ENCODE measurements at places on chromosomes 1 and 21.

GRCh38 chr21:34830386-34831170 is 161.8 kb downstream of the CLIC6 start:
- no peak for DNase-seq

- DNase-seq, result no peak
Measured at GRCh38 chr1:98468111-98468717, 193.3 kb upstream of the SNX7 start.

DNA sequence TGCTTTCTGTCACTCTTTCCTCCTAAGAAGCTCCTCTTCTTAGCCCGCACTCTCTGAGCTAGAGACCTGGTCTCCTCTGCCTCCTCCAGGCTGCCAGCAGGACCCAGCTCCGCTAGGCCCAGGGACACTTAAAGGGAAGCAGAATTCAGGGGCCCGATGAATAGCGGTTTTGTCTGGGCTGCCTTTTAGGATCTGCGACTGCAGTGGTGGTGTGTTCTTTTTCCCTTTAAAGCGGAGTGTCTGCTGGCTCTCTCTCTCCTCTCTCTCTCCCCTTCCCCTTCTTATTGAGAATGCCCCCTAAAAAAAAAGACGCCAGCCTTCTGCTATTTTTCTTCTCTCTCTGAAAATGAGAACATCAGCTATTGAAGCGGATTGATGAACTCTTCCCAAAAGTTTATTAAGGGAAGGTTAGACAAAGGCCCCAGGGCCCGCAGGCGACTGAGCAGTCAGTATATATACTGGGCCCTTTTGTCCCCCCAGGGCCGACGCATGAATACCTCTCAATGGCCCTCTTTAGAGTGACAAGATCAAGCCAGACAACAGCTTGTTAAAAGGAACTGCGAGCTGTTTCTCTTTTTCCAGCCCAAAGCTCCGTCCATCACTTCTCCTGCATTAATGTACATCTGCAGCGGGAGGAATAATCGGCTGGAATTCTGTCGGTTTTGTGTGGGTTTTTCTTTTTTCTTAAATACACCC is 27.0 kb downstream of the PAX7 start:
- DNase-seq, result no peak

DNA sequence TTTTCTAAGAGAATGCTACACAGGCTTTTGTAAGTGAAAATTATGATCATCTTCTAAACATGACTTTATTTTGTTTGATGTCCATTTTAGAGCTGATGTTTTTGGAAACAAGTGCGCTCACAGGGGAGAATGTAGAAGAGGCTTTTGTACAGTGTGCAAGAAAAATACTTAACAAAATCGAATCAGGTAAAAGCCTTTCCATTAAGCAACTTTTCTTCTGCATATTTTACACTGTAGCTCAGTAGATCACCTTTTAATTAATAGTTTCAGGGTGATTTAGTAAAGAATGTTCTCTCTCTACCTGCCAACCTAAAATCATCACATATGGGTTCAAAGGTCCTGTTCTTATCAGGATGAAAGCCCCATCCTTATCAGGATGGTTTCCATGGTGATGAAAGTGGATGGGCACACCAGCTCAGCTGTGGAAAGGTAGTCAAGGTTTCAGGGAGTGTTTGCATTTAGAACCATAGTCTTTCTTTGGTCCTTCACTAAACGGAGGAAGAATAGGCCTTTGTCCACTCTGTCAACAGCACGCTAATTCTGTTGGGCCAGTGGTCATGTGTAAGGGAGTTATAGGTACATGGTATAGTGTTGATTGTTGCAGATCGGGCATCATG is 28.1 kb downstream of the RAB4A start:
- no peak for DNase-seq

DNA sequence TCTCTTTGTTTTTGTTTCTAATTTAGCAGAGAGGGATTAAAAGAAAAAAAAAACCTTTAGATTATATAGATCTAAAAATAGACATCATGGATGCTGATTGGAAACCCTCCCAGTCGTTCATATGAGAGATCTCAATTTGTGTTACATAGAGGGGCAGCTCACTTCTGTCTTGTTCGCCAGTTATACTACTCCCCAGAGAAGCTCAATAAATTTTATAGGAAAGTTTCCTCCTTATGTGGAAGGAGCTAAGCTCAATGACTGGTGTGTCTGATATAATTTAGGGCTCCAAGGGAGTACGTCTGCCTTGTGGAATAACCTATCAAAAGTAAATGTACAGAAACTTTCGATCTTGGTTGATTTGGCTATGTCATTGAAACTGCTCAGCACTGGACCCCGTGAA is 117.6 kb downstream of the PEX14 start:
- DNase-seq, result no peak

DNA sequence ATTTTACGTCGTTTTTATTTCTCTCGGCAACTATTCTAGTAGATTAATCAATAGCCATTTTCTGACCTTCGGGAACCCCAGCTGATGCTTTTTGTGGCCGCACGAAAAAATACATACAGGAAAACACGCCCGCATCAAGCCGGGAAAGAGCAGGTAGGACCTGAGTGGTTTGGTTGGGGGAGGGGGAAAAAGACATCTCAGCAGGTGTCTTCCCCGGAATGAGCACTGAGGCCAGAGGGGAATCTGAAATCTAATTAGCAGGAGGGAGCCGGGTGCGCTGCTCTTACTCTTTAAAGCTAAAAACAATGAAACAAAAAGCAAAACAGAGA is 618 bp upstream of the FOXD3 start:
- DNase-seq, result no peak

DNA sequence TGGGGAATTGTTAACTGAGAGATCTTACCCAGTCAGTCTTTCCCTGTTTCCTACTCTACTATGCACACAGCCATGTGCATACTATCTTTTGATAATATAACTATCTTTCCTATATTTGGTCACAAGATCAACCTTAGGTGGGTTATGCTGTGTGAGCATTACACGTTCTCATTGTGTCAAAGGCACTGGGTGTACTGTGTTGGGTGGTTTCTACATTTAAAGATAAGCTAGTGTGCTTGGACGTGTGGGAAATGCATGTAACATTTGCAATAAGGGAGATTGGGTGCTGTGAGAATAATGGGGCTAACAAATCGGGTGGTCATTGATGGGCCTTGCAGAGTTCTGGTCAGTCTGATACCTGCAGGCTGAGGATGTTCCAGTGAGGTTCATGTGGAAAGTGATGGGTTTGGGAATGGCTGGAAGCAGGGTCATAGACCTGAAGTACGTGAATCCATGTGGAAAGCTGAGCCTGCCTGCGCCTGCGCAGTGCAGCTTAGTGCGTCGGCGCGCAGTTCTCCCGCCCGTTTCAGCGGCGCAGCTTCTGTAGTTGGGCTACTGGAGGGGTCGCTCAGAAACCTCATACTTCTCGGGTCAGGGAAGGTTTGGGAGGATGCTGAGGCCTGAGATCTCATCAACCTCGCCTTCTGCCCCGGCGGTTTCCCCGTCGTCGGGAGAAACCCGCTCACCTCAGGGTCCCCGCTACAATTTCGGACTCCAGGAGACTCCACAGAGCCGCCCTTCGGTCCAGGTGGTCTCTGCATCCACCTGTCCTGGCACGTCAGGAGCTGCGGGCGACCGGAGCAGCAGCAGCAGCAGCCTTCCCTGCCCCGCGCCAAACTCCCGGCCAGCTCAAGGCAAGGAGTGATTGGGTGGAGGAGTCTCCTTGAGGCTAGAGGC is at the start of gene MSH4:
TSS of gene MSH4 (plus strand) at position 507 of the 897 bp plus-strand sequence. CDS start at position 611, 104 bp downstream.
- DNase-seq, result no peak

DNA sequence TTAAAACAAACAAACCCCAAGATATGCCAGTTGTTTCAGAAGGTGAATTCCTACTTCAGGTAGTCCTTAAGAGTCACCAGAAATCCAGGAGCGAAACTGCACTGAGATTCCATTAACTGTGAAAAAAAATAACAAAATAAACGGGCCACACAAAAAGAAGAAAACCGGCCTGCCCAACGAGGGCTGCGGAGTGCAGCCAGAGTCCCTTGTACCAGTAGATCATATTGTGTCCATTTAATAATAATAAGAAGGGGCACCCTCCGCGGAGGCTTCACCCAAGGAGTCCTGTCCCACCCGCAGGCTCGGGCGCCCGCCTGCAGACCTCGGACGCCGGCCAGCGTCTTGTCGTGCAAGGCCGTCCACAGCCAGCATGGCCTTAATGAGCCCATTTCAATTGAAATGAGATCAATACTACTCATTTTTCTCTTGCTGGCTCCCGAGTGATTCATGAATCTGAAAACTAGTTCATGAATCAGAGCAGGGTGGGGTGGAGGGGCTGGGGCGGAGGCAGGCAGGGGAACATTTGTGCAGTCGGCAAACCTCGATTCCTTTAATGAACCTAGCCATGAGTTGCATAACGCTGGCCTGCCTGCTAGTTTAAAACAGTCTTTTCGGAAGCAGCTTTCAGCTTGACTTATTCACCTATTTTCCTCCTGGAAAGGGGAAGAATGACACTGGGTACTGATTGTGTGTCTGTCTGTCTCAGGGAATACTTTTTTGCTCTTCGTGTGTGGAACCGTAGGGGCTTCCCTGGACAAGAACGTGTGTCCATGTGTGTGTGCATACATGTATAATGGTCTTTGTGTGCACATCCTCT is 113.1 kb upstream of the IRF2BP2 start:
- DNase-seq, result peak; percentile 76

DNA sequence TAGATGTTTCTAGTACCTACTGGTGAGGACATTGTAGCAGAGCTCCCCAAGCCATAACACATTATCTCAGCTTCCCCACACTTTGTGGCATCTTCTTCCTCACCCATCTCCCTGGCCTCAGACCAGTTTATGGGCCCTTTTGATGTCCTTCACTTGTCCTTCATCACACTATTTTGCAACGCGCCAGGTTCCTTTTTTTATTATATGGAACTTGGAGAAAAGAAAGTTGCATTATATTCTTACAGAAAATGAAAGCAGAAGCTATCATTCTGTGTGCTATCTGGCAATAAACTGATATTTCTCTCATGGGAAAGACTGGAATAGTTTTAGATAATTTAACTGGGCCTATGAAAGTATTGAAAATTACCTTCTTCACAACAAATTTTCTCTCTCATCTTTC is 196.9 kb upstream of the ETV3 start:
- no peak for DNase-seq

- no peak for DNase-seq
Measured at GRCh38 chr21:44539991-44540666, at the start of gene KRTAP10-1. Gene KRTAP10-1, minus strand, starts transcription at chr21:44540195. Its CDS starts 45 bp downstream, at chr21:44540150.
